ENCODE measurements at places on chromosomes 7 and 10.

DNA sequence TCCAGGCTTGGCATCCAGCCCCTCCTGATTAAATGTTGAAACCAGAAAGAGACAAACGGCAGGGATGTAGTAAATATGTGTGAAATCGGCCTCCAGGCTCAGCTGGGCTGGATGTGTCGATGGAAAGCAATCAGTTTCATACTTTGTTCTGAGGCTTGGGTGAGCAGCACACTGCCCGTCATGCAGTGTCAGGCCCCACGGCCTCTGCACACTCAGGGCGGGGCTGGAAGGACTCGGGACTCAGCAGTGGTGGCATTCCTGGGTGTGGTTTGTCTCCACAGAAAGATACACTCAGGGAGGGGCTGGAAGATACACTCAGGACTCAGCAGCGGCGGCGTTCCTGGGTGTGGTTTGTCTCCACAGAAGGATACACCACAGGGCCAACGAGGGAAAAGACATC, 22.0 kb downstream of the ADGRA1 start:
- peak; percentile 41 for DNase-seq

GRCh38 chr7:124575176-124575575, 190.4 kb downstream of the GPR37 start:
- no peak for DNase-seq

DNA sequence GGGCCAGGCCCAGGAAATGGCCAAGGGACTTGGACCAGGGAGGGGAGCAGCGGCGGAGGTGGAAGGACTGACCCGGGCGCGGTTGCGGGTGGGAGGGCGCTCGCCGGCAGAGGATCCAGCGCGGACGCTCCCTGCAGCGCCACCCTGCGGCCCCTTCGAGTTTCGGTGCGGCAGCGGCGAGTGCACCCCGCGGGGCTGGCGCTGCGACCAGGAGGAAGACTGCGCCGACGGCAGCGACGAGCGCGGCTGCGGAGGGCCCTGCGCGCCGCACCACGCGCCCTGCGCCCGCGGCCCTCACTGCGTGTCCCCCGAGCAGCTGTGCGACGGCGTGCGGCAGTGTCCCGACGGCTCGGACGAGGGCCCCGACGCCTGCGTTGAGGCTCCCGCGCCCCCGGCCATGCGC, 16.8 kb upstream of the ZNF467 start:
- DNase-seq: peak; percentile 51

DNA sequence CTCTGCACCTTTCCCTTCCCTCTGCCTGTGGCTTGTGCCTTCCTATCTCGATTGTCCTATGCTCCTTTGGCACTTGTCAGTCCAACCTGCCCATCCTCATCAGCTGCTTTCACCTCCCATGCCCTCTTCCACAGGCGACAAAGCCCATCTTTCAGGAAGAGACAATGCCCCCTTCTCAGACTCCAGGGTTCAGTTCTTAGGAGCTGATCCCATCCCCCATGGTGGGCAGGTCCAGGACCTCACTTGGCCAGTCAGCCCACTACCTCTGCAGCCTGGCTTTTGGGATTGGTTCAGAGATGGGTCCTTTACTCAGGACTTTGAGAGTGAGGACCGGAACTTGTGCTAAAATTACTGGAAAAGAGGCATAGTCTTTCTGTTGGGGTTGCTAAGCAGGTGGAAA, 74.0 kb upstream of the NANOS1 start:
- peak; percentile 17 for DNase-seq

DNA sequence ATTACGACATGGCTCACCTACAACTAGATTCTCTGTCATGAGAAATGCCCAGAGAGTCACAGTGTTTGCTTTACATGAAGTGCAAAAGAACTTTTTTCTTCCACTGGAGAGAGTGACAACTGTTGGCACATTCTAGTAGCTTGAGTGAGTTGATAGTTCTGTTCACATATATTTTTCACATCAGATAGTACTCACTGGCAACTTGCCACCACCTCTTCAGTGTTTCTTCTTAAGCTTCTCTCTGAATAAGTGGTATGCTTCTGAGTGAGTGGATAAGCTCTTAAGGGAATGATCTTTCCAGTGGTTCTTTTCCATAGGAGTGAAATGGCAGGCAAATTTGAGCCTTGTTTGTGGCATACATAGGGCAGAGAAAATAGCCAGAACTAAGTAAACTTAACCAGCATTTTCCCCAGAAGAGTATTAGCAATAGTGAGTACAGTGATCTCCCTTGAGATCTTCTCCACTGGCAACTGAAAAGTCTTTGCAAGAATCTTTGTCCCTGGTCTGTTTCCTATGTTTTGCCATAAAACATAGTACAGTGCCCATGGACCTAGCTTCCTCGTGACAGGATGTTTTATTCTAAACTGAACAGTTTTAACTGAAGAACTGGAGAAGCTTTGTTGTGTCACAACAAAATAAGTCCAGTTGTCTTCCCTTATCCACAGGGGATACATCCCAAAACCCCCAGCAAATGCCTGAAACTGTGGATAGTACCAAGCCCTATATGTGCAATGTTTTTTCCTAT, 125.4 kb upstream of the CDK13 start:
- DNase-seq: no peak

DNA sequence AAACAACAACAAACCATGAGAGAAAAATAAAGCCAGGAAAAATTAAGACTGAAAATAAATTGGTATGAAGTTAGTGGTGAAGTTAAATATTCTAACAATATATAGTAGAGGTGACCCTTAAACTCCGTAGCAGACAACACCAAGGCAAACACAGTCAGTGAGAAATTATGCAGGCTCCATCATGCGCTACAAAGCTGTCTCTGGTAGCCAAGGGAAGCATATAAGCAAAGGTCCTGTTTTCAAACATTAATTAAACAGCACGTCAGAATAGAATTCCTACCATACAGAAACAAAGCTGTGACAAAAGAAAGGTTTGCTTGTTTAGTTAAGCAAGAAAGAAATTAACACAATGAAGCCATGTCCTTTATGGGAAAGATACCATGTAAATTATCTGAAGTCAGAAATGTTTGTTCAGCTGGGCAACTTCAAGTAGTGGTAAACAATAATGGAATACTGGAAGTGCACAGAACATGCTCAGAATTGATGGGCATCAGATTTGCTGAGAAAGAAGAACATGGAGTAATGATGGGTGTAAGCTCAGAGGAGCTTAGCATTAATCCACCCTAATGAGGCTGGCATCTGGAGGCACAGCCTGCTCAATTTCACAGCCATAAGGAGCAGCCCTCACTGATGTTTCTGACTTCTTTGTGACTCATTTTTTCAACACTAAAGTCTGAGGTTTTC, 75.7 kb downstream of the IGF2BP3 start:
- peak; percentile 56 for DNase-seq

- no peak for DNase-seq
These were observed 3.2 kb upstream of the CEP55 start for GRCh38 chr10:93493162-93493561.

- no peak for DNase-seq
These were observed 34.8 kb upstream of the FGFR2 start for GRCh38 chr10:121633056-121633455.

DNA sequence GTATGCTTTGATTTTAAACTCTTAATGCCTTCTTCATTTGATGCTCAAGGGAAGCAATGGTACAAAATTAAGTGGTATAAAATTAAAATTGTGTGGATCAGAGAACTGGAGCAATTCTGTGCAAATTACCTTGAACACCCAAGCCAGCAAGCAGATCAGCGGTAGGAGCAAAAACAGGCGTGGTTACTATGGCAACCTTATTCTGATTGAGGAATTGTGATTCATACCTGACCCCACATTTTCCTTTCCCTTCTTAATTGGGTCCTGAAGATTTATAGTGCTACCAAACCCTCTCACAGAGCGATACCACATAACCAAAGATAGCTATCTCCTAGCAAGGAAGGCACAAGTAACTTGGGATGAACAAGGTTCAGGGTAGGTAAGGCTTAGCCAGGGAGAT, 72.5 kb upstream of the FZD1 start:
- no peak for DNase-seq

GRCh38 chr10:48934672-48935501, 4.8 kb downstream of the LRRC18 start:
- DNase-seq: peak; percentile 43

- no peak for DNase-seq
These were observed 41.3 kb upstream of the CAMK1D start for GRCh38 chr10:12308057-12308456.

GRCh38 chr7:98040626-98041360, 50.8 kb upstream of the OCM2 start:
- DNase-seq: no peak

DNA sequence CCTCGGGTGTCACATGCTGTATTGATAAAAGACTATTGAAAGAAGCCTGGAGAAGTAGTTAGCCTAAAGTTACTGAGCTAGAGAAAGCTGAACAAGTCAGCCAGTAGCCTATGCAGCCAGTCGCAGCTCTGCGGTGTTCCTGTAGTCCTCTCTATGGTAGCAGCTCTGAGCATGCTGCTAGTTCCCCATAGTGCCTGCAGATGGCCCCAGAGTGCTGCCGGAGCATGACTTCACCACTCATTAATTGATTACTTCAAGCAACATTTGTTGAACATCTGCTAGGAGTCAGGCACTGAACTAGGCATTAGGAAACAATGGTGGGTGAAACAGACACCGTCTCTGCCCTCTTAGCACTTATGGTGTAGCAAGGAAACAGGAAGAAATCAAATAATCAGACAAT, 422.7 kb downstream of the SORCS3 start:
- DNase-seq: peak; percentile 68

DNA sequence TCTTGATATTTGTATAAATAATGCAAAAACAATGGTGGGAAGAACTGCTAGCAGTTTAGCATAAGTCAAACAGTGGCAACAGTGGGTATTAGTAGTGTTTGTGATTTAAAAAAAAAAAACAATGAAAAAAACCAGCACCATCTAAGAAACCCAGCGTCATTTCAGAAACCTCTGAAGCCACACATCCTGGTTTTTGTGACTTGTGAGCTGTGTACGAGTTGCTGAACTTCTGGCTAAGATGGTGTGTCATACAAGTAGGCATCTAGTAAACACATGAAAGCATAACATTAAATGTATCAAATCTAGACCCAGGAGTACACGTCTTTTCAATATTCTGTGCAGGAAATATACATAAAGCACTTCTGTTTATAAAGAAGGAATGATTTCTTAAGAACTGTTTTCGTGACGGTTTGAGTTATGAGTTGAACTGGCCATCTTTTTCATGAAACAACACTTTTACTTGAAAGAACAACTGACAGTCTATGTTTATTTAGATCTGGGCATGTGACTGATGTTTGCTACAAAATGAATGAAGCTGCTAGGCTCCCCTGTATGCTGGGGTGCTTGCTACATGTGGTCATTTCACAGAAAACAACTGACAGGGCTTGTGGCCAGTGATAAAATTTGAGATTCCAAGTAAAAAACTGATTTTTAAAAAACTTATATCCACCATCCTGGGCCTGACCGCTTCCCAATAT, 143.5 kb downstream of the PIP4K2A start:
- DNase-seq: peak; percentile 21

DNA sequence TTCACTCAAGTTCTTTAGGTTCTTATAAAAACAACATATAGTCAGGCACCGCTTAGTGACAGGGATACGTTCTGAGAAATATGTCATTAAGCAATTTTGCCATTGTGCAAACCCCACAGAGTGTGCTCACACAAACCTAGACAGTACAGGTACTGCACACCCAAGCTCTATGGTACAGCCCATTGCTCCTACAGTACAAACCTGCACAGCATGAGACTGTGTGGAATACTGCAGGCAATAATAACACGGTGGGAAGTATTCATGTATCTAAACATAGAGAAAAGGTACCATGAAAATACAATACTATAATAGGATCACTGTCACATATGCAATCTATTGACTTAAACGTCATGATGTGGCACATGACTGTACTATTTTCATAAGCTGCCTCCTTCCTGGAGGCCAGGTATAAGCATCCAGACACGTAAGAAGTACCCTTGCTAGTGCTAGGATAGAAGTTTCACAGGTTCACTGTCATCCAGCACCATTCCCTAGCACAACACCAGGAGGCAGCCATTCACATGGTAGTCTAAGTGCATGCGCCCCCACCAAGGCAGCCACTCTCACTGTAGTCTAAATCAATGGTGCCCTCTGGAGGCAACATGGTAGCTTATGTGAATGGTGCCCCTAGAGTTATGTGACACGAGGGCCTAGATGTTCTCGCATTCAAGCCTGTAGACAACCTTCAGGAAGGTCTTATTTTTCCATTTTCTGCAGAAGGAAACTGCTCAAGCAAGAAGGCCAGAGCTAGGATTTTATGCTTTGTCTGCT, 98.5 kb downstream of the ARHGAP22 start:
- peak; percentile 24 for DNase-seq

All from stomach (tissue), 19 donors.